DMS79 (cell line): ENCODE measurements at places on chromosomes 6 and 20.

- DNase-seq = no peak
Observed at GRCh38 chr6:36247693-36248092, 22.2 kb upstream of the PNPLA1 start.

- DNase-seq = no peak
Observed at GRCh38 chr20:30168025-30168799, 1089.3 kb upstream of the DEFB115 start.

GRCh38 chr20:3195590-3196237 is 8.8 kb downstream of the DDRGK1 start:
- no peak for DNase-seq

DNA sequence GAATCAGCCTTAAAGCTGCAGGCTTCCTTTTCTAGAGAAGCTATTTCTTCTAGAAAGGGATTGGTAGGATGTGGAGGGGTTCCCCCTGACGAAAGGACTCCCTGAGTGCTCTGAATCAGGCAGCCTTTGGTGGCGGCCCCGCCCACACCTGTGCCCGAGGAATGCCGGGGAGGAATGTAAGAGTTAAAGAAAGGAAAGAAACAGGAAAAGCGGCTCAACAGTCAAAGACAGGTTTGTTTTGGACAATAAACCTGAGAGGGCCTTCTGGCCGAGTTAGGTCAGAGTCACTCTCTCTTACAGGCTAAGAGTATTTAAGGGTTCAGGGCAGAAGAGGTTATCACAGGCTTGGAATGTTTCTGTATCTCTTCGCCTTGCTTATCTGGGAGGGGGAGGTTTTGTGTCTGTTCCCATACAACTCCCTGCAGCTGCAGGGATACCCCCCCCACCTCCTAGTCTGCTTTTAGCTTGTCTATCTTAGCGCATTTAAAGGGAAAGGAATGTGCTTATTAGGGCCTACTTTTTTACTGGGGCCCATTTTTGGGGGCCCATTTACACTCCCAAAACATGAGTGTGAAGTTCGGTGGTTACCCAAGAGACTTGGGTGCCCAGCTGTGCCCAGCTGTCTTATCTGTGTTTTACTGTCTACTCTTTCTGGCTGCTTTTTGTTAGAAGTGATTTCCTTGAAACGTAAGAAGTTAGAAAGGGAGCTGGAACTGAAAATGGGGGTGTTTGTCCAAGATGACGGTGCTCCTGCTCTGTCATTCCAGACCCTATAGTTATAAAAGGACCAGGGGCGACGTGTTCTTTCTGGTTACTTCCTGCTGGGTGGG is 32.8 kb downstream of the DYNLT1 start:
- no peak for DNase-seq

GRCh38 chr20:45998761-45999160 is 9.9 kb upstream of the MMP9 start:
- DNase-seq = no peak
